ENCODE measurements at places on chromosomes 1 and 21.

DNA sequence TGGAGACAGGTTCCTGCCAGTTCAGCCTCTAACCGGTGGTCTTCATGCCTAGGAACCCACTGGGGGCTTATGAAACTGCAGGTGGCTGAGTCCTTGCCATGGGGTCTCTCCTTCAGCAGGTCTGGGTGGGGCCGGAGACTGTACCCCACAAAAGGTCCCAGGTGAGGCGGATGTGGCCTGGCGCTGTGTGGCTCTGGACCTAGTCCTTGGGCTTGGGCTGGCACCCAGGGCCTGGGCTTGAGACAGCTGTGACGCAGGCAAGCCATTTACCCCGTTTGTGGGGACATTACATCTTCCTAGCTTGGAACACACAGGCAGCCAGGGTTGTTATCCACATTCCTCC, 5.9 kb upstream of the SLX9 start:
- no peak for DNase-seq

DNA sequence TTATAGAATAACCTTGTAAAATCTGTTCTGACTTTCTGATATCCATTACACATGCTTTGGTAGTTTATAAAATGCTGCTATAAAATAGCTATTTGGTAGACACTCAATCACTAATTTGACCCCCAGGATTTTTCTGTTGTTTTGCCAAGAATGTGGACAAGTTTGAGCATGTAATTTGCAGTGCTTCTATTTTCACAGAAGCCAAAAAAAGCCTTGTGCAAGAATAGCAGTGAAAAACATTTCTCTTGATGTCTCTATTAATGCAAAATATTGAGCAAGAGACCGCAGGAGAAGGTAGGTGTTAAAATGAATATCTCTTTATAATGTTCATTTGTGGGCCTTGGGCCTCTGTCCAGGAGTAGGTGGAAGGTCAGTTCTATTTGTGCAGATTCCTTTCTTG, 22.5 kb downstream of the MAP3K7CL start:
- no peak for DNase-seq

DNA sequence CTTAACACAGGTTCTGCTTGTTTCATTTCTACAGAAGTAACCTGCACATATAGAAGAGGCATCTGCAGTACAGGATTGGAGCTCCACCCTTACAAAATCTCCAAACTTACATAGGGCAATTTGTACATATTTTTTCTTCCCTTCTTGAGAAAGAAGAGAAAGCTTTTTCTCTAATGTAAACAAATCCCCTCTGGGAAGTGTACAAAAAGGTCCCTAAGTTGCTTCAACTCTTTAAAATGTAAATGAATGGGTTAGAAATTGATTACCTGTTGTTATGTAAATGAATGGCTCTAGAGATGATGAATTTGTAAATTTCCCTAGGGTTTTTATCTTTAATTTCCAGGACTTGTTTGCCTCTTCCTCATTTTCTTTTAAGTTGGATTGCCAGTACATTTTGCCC, 1183.7 kb downstream of the MRPL39 start:
- no peak for DNase-seq

GRCh38 chr1:241857131-241857530, 9.1 kb downstream of the EXO1 start:
- DNase-seq, result peak; percentile 95

GRCh38 chr1:156123356-156124196, 9.1 kb downstream of the LMNA start:
- DNase-seq, result peak; percentile 95

Measured in SK-MEL-5 (cell line).